ENCODE measurements at places on chromosomes 4 and X.
A peak's percentile ranks its signal among the peaks of the same experiment; 100 is the strongest.

- DNase-seq, result no peak
Observed at GRCh38 chr4:24613502-24613901, 29.1 kb upstream of the DHX15 start.

- no peak for DNase-seq
Observed at GRCh38 chr4:113350576-113350975, 301.1 kb downstream of the ANK2 start.

DNA sequence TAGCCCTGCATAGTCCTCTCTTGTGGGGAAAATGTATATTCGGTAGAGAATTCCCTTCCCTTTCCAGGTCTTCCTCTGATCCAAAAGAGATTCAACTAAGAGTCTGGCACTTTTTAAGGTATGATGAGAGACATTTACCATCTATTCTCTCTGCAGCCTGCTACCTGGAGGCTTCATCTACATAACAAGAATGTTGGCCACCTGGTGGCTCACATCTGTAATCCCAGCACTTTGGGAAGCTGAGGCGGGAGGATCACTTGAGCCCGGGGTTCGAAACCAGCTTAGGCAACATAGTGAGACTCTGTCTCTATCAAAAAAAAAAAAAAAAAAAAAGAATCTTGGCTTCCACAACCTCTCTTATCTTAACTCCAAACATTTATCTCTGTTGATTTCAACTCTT, 40.4 kb upstream of the NOCT start:
- DNase-seq, result no peak

GRCh38 chr4:54400802-54401201, 171.7 kb downstream of the PDGFRA start:
- DNase-seq, result no peak

DNA sequence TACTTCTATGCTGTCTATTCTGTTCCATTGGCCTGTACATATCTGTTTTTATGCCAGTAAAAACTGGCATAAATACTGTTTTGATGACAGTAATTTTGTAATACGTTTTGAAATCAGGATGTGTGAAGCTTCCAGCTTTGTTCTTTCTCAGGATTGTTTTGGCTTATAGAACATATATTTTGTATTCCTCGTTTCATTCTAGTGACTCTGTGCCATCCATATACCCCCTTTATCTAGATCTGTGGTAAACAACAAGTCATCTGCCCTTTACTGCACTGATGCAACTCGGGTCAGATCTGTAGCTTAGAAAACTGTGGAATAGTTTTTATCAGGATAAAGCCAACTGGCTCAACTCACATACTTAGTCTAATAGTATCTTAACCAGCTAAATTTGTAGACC, 233.7 kb downstream of the PRDM5 start:
- DNase-seq, result no peak

DNA sequence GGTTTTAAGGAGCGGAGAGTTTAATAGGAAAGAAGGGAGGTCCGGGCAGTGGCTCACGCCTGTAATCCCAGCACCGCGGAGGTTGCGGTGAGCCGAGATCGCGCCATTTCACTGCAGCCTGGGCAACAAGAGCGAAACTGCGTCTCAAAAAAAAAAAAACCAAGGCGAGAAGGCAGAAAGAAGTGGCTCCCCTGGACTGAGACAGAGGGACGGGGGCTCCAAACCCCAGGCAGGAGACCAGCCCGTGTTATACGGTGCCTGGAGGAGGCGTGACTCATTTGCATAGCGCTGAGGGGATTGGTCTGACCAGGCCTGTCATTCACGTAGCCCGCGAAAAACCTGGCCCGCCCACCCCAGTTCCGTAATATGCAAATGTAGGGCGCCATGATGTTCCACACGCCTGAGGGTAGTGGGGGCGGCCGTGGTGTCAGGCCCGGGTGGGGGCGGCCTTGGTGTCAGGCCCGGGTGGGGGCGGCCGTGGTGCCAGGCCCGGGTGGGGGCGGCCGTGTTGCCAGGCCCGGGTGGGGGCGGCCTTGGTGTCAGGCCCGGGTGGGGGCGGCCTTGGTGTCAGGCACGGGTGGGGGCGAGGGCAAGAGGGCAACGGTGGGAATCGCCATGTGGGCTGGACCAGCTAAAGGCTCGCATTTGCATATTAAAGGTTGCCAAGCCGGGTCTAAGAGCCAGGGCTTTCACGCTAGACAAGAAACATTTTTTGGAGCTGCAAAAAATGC, 2.1 kb downstream of the PLCXD1 start:
- peak; percentile 80 for DNase-seq

DNA sequence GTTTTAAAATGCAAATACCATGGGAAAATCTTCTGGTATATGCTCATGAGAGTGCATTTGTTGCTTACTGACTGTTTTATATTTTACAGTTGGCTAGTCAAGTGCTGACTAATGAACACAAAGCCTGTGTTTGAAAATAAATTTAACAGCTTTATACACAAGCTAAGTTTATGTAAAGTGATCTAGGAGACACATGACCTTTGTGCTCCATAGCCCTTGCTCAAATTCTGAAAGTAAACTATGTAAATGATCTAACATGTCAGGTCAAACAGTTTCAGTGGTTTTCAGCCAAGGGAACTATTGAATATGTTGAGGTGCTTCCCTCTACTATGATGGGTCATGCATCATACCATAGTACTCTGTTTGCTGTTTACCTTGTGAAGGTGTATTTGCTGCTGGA, 36.7 kb downstream of the DIAPH2 start:
- DNase-seq, result no peak

- no peak for DNase-seq
Observed at GRCh38 chr4:14532436-14532835, 469.8 kb upstream of the CPEB2 start.

GRCh38 chr4:159191989-159192388, 89.1 kb downstream of the RAPGEF2 start:
- DNase-seq, result no peak

DNA sequence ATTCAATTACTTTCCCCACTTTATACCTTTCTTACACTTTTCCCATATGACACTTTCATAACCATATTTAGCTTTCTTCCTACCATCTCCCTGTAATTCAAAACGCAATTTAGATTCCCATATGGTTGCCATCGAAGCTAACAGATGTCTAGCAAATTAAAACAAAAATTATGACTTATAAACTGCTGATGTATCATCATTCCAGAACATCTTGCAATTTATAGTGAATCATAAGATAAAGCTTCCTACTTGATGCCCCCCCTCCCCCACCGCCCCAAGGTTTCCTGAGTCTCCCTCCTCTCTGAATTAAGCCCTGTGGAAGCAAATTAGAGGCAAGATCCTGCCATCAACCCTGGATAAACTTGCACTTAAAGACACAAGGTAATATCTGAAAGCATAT, 5.4 kb downstream of the TSPAN5 start:
- DNase-seq, result no peak

DNA sequence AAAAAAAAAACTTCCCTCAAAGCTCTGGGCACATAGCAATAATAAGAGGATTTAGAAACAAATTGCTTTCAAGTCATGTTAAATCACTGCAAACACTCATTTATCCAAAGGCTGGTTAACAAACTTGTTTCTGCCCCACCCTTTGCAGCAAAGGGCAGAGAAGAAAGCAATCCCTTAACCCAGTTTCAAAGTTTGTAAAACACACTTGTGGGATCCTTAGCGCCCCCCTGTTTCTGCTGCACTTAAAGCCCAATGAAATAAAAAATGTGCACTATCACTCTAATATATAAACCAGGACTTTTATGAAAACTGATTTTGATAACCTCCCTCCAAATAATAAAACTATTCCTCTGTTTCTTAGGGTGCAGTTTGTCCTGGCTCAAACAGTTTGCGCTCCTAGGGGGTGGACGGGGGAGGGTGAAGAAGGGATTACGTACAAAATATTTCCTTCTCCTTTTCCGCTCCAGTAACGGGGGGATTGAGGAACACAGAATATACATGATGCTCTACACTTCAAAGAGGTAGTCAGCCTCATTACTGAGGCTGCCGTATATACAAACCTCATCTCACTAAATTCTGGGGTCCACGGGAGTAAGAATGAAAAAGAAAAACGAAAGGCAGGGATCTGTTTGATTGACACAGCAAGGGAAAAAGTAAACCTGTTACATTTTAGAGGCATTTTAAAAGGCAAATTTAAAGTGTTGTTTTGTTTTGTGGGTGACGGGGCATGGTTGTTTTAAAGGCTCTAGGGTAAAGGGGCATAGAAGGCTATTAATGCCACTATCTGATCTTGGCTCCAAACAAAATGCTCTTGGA, 3.1 kb upstream of the PCDH10 start:
- no peak for DNase-seq

DNA sequence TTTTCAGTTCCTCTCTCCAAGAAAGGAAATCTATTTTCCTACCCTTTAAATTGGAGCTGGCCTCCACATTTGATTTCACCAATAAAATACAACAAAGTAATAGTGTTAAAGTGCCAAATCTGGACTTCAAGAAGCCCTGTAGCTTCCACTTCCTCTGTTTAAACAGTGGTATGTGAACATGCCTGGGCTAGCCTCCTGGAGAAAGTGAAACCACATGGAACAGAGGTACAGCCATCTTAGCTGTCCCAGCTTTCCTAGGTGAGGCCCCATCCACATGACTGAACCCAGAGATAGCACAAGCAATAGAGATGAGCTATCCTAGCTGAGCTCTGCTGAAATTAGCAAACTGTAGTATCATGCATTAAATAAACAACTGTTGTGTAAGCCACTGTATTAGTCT, 131.8 kb upstream of the VCX start:
- no peak for DNase-seq

Measured in T-helper 9 cell (primary cell).